Activated T-helper 9 cell treated with anti-CD3 and anti-CD28 coated beads, Interleukin-2, amount 50 U/mL, for 16 hours (primary cell): ENCODE measurements at places on chromosomes 7 and 10.

DNA sequence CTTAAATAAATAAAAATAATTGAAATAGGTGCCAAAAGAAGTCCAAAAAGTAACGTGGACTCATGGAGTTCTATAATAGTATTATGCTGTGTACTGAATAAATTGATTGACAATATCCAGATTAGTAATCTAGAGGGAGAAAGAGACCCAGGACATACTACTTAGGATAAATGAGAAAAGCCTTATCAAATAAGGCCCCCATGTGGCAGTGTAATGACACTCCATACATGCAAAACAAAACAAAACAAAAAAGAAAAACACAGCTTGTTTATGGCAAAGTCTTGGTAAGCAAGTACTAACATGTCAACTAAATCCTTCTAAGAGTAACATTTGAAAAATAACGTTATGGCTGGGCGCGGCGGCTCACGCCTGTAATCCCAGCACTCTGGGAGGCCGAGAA lies 3.6 kb upstream of the RUNDC3B start:
- DNase-seq = no peak

DNA sequence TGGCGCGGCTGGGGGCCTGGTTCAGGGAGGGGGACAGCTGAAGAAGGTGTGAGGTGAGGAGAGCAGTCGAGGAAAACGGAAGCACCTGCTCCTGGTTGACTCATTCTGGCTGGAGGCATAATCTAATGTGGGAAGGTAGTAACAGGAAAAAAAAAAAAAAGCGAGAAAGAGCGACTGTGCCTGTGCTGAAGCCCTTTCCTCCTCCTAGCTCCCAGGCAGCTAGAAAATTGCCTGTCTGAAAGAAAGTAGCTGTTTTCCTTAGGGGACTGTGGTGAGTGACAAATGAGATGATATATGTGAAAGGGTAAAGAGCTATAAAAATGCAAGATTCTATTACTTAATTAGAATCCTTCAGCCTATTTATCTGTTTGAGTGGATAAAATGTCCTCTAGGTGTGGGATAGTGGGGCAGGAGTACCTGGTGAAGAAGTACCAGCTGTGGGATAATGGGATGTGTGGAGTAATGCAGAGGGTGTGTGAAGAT lies 4.9 kb upstream of the MEST start:
- DNase-seq = no peak

DNA sequence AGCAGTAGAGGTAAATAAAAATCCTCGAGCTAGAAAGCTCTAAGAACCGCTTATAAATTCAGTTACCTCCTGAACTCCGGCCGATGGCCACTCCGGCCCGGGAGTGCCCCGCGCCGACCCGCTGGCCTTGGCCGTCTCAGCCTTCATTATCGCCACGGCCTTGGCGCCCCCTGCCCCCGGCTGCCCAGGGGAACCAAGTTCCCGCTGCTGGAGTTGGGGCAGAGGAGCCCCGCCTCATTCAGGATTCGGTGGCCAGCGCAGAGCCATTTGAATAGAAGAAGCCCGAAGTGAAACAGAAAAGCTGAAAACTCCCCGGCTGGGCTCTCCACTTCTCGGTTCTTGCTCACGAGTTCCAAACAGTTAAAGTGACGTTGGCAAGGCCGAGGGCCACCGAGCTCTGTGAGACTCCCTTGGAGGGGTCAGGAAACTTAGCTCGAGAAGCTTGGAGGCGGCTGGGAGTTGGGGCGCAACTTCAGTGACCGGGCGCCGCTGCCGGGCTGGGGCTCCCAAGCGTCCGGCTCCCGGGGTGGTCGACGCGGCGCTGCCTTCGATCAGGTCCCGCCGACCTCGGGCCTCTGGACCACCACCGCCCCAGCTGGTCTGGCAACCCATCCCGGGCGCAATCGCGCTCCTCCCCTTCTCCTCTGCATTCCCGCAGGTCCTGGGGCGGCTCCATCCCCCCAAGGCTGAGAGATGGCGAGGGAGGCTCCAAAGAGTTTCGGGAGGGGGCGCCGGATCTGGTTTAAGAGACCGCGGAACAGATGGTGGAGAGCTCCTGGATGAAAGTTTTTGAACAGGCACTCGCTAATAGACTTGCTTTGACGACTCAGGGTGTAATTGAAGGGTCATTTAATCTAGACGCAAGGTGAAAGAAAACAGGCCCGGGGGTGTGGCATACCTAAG lies 5.8 kb upstream of the FEZF1 start:
- DNase-seq = no peak

GRCh38 chr7:69782917-69783684 lies 184.8 kb downstream of the AUTS2 start:
- DNase-seq = no peak

GRCh38 chr7:105640956-105641810 lies 59.9 kb upstream of the EFCAB10 start:
- no peak for DNase-seq

GRCh38 chr10:58618158-58618676 lies 105.5 kb downstream of the BICC1 start:
- no peak for DNase-seq

GRCh38 chr7:140724706-140725105 lies 28.2 kb downstream of the NDUFB2 start:
- no peak for DNase-seq

- no peak for DNase-seq
Measured at GRCh38 chr7:56115852-56116538, at the start of gene NUPR2. Gene NUPR2, minus strand, starts transcription at chr7:56116417. Its CDS starts 103 bp downstream, at chr7:56116314.

DNA sequence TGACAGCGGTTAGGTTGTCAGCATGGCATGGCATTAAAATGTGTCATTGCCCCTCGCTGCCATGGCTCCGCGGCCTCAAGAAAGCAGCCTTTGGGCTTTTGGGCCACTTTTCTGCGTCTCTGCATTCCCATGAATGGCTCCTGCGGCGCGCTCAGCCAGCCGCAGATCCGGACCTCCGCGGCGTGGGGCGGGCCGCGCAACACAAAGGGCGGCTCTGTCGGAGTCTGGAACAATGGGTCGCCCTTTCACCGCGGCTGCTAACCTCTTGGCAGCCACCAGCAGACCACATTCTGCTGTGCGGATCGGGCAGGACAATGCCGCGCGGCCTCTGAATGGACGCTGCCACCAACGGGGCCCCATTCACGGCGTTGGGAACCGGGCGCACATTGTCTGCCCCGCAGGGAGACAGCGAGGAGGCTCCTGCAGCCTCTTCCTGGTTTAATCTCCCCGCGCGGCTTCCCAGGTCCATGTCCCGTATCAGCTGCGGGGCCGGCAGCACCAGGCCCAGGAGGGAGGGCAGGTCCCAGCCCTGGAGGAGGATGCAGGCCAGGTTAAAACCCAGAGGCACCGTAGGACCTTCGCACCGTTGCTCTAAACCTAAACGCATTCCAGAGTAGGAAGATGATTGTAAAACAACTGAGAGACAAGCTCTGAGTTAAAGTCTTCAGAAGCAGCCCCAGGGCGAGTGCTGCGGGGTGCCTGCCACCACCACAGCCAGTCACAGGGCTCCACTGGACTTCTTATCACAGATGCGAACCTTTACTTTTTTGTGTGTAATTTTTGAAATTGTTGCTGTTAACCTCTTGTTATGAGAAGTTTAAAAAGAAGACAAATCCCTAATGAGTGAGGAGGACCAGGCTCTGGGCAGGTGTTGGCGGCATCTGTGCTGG lies 71.6 kb downstream of the NKX6-2 start:
- no peak for DNase-seq

- DNase-seq = no peak
Measured at GRCh38 chr7:95772298-95772770, at the start of gene DYNC1I1. Gene DYNC1I1, plus strand, starts transcription at chr7:95772554. Its CDS starts 32,176 bp downstream, at chr7:95804730.

- DNase-seq = no peak
Measured at GRCh38 chr10:103067484-103067883, 125.6 kb downstream of the NT5C2 start.

GRCh38 chr7:87032604-87033339 lies 26.7 kb downstream of the ELAPOR2 start:
- no peak for DNase-seq

- DNase-seq = no peak
Measured at GRCh38 chr10:105291571-105291970, 650.5 kb downstream of the SORCS3 start.

DNA sequence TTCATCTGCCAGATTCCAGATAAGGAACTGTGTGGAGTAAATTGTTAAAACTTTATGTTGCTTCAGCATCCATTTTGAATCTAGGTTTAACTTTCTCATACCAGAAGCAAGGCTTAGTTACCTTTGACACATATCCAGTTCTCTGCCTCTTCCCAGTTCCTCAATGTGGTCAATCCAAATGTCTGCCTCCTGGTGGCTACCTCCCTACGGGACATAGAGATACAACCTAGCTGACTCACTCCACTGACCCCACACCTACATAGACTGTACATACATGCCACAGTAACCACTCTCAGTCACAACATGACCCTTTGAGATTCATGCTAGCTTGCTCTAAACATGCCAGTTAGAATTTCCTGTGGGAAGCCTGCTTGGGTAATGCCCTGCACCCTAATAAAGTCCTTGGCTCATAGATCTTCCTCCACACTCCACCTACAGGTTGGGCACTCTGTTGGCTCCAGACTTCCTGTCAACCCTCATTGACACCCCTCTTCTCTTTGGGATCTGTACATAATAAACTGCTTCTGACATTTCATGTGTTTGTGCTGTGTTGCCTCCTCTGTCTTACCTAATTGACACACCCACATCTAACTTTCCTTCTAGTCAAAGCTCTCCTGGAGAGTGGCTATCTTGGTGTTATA lies 278.1 kb downstream of the HTR7 start:
- no peak for DNase-seq

DNA sequence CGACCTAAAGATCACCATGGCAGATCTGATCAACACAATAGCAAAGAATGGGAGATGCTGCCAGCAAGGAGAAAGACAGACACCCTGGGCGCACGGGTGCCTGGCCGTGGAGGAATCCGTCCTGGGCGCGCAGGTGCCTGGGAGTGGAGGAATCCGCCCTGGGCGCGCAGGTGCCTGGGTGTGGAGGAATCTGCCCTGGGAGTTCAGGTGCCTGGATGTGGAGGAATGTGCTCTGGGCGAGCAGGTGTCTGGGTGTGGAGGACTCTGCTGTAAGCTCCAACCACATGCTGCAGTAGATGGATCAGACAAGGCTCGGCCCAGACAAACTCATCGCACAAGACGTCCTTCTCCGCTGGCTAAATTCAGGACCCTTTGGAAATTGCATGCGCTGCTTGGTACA lies 346.3 kb upstream of the ADARB2 start:
- no peak for DNase-seq

DNA sequence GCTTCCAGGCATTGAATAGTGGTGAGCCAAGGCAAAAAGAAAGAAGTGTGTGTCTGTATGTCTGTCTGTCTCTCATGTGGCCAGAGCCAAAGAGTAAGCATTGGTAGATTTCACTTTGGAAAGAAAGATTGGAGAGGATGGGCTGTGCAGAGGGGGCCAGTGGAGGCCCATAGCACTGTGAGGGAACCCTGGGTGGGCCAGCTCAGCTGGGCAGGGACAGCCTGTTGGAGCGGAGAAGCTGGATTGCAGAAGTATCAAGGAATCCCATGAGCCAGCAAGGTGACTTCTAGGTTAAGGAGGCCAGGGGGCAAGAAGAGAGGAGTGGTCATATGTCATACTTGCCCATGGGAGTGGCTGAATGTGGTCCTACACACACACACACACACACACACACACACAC lies 1.5 kb upstream of the GRID1 start:
- no peak for DNase-seq

DNA sequence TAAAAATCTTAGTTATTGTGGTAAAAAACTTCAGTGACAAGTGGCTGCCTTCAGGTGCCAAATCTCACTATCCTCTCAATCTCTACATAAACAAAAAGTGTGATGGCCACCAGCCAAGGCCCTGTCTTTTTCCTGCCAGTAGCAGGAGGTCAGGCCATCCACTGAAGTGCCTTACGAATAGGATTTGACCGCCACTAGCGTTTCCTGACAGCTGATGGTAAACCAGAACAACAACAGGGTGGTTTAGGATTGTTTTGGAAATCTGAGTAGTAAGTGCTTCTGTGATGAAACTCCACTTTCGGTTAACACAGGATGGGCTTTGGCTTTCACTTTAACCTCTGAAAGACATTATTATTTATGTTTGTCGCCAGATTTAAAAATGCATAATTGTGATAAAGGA lies 55.7 kb upstream of the OGDHL start:
- no peak for DNase-seq

DNA sequence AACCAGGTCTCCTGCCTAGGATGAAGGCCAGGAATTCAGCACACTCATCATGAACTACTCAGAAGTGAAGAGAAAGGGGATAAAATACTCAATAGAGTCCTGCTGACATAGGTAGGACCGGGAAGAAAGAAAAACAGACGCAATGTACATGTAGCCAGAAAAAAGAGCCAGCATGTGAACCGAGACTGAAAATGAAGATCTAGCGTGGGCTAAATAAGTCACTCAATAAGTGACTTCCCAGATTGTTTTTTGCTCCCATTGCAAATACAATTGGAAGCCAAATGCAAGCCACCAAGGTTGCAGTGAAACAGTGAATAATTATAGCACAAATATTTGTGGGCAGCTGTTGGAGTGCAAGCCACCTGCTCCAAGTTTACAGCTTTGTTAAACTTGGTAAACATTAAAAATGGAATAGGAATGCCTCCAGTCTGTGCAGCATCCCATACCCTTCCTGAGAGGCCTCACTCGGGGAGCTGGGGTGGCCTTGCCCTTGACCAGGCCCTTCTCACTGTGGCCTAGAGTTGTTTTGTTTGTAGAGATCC lies 34.7 kb upstream of the HPS1 start:
- no peak for DNase-seq

DNA sequence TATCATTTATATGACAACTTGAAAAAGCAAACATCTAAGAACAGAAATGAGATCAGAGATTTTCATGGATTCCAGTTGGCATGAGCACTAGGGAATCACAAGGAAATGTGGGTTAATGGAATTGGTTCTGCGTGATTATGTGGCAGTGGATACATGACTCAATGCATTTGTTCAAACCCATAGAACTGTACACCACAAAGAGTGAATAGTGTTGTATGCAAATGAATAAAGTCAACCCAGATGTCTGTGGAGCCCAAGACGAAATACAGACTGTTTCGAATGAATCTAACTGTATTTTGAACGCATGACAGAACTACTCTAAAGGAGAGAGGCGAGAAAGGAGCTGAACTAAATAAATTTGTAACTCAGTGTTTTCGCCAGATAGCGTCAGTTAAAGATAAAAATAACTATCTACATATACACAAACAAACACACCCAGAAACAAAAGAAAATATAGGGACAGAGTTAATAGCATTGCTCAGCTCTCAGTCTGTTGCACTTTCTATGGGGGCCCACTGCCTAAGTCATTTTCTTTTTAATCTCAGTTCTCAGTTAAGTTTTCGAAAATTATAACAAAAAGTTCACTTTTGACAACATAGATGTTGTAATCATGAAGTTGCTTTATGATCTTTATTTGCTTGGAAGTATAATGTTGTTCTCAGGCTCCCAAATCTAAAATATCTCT lies 636.7 kb upstream of the SEMA3D start:
- no peak for DNase-seq

GRCh38 chr7:81707196-81707595 lies 62.7 kb downstream of the HGF start:
- DNase-seq = no peak

DNA sequence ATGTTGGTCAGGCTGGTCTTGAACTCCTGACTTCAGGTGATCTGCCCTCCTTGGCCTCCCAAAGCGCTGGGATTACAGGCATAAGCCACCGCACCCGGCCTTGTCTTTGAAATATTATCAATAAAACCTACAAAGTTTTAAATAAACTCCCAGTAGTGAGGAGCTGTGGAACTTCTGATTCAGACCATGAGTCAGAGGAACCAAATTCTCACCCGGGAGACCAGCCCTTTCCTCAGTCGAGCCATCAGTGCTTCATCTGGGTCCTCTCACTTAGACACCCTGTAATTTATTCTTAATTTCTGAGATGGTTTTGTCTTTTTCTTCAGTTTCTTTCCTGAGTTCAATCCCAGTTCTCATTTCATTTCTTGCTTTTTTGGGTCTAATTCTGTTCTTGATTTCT lies 68.6 kb downstream of the DYNC2I1 start:
- no peak for DNase-seq

- no peak for DNase-seq
Measured at GRCh38 chr10:130748409-130749057, 563.0 kb downstream of the TCERG1L start.
